ENCODE measurements at places on chromosomes 16 and 17.

DNA sequence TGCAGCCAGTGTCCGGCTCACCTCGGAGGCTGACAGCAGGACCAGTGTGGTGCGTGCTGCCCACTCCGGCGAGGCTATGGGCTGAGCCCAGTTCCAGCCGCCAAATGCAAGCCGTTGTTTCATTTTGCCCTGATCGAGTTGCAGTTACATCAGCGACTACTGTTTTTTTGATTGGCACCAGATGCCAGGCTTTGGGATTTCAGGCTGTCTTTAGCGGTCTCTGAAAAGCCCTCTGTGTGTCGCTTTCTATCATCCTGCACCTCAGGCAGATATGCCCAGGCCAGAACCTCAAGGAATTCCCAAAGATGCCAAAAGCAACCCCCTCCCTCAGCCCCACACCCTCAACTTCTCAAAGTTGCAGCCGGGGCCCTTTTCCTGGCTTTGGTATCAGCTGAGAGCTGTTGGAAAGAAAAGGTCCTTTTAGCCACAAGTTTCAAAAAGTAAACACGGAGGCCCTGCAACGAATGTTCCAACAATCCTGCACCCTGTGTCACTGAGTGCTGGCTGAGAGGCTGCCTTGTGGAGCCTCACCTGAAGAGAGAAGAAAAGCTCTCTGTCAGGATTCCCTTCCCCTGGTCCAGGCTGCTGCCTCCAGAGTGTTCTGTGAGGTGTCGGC lies 58.9 kb downstream of the WWP2 start:
- no peak for DNase-seq

GRCh38 chr17:63826468-63827001 lies 696 bp upstream of the PSMC5 start:
- DNase-seq: no peak

DNA sequence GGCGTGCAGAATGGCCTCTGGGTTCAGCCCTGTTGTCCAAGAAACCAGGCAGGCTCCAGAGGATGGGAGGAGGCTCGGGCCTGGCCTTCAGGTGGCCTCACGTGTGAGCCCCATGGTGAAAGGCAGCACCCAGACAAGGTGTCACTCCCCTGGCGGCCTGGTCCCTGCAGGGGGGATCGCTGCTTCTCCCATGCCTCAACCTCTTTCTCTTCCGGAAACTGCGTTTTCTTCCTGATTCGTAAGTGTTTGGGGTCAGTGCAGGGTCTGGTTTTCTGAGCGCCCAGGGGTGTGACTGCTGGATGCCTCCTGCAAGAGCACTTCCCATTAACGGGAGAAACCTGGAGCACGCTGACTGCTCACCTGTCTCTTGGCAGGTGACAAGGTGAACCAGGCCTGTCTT lies 70.0 kb upstream of the CIBAR2 start:
- no peak for DNase-seq

DNA sequence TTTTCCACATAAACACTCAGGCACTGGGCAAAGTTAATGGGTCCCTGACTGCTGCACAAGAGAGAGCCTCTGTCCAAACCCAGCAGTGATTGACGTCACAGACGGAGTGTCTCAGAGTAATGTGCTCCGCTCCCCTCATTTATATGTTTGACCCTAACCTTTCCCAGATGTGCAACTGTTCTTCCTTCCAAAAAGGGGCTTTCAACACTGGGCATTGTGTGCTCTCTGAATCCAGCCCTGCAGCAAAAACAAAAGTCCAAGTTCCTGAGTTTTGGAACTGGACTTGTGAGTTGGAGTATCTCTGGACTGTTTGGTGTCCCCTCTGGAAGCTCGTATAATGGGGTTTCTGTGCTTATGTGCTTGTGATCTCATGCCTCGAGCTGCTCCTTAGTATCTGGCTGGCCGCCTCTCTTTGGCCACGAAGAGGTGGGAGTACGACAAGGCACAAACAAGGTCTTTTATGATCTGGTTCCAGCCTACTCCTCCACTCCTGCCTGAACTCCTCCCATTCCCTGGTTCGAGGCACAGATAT lies 76.4 kb upstream of the SMIM36 start:
- DNase-seq: no peak

- no peak for DNase-seq
Measured at GRCh38 chr17:54760836-54761235, 139.8 kb upstream of the TOM1L1 start.

DNA sequence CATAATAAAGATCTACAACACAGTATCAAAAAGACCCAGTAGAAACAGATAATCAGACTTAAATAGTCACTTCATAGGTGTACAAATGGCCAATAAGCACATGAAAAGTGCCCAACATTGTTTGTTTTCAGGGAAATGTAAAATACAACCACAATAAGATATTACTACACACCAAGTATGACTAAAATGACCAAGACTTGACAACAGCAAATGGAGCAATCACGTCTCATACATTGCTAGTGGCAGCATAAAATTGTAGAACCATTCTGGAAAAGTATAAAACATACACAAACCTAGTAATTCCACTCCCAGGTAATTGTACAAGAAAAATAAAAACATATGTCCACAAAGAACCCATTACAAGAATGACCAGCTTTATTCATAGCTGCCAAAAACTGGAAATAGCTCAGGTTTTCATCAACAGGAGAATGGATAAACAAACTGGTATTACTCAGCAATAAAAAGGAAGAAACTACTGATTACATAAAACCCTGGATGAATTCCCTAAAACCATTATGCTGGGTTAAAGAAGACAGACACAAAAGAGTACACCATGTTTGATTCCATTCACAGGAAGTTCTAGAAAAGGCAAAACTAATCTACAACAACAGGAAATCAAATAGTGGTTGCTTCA lies 85.6 kb downstream of the TTC19 start:
- no peak for DNase-seq

DNA sequence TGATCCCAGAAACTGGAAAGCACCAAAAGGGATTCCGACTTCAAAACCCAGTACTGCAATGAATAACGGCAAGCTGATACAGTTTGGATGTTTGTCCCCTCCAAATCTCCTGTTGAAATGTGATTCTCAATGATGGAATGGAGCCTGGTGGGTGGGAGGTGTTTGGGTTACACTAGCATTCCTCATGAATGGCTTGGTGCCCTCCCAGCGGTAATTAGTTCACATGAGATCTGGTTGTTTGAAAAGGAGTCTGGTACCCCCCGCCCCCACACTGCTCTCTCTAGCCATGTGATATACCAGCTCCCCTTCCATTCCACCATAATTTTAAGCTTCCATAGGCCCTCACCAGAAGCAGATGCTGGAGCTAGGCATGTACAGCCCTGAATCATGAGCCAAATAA lies 40.1 kb downstream of the RANBP10 start:
- no peak for DNase-seq

DNA sequence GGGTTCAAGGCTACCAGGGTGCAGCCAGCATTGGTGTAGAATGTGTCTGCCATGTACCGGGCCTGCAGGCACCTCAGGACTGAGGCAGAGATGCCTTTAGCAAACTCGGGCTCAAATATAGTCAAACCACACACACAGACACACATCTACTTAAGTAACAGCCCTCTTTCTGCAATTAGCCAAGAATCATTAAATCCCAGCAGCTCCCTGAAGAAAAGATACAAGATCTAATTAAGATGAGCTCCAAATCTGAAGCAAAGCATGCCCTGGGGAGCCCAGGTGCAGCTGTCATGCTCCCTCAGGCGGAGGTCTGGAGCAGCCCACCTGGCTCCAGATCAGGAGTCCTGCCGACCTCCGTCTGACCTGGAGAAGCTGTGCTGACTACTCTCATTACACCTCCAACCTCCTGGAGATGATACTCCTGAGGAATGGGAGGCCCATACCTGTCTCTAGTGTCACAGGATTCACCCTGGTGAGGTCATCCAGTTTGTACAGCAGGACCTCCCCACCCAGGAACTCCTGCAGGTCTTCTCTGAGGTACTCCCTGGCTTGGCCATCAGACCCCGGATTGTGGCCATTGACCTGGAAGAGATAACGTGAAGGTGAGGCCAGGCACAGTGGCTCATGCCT lies 6.9 kb downstream of the MYO19 start:
- no peak for DNase-seq

DNA sequence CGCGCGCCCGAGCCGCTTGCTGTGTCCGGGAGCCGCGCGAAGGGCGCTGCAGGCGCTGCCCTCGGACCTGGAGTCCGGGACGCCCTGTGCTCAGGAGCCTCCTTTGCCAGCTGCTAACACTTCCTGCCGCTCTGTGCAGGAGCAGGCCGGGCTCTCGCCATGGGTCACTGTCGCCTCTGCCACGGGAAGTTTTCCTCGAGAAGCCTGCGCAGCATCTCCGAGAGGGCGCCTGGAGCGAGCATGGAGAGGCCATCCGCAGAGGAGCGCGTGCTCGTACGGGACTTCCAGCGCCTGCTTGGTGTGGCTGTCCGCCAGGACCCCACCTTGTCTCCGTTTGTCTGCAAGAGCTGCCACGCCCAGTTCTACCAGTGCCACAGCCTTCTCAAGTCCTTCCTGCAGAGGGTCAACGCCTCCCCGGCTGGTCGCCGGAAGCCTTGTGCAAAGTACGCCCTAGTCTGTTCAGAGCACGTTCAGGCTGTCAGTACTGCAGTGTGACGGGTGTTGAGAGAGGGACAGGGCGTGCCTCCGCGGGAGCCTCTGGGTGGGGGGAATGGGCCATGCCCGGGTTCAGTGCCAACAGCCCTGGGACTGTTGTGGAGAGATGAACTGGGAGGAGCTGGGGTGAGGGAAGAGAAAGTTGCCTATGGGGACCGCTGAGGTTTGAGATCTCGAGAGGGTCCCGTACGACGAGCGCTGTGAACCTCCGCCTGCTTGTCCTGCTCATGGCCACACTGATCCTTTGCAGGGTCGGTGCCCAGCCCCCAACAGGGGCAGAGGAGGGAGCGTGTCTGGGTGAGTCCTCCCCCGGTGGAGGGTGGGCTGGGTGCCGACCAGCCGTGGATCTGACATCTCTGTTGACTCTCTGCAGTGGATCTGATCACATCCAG lies 1.3 kb downstream of the ZNF276 start:
- peak; percentile 33 for DNase-seq
